ENCODE measurements at places on chromosomes 4 and X. TPM values are rescaled to one million over a fixed set of nuclear protein-coding genes. Genes with fewer than 3 reads are reported as not detected.

DNA sequence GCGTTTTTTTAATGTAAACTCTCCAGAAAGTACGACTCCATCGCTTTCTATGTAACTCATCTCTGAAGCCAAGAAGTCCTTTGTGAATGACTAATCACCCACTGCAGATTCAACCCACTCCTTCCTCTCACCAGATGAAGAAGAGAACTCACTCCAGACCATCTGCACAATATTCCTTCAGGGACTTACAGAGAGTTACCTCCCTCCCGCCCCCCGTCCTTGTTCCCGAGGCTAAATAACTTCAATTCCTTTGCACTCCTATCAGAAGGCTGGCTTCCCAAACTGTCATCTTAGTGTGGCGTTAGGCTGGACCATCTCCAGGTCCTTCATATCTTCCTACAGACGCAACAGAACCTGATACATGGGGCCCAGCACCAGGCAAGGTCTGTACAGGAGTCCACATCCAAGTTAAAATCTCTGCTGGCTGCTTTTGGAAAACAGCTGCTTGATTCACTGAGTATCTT lies 82.4 kb downstream of the AFAP1 start:
- no peak for DNase-seq

GRCh38 chr4:8437281-8437680 lies 3.2 kb downstream of the ACOX3 start:
- DNase-seq = no peak

- no peak for DNase-seq
Measured at GRCh38 chr4:104330125-104330905, 164.4 kb downstream of the CXXC4 start.

DNA sequence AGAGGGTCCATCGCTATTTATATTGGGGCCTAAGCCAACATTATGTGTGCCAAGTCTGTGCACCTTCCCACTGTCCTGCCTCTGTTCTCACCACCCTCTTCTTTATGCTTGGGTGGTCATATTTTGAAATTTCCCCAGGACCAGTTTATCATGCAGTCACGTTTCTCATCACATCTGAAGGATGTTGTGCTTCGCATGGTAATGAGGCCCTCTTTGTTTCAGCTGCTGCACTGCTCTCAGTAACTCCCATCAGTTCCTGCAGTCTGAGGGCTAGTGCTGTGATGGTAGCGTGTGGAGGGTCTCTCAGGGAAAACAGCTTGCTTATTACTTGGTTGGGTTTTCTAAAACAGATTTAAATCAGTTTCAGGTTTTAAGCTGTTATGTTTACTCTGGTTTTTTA lies 288.0 kb downstream of the AFF2 start:
- no peak for DNase-seq

GRCh38 chr4:79831119-79831528 lies 241.9 kb downstream of the ANTXR2 start:
- DNase-seq = no peak

DNA sequence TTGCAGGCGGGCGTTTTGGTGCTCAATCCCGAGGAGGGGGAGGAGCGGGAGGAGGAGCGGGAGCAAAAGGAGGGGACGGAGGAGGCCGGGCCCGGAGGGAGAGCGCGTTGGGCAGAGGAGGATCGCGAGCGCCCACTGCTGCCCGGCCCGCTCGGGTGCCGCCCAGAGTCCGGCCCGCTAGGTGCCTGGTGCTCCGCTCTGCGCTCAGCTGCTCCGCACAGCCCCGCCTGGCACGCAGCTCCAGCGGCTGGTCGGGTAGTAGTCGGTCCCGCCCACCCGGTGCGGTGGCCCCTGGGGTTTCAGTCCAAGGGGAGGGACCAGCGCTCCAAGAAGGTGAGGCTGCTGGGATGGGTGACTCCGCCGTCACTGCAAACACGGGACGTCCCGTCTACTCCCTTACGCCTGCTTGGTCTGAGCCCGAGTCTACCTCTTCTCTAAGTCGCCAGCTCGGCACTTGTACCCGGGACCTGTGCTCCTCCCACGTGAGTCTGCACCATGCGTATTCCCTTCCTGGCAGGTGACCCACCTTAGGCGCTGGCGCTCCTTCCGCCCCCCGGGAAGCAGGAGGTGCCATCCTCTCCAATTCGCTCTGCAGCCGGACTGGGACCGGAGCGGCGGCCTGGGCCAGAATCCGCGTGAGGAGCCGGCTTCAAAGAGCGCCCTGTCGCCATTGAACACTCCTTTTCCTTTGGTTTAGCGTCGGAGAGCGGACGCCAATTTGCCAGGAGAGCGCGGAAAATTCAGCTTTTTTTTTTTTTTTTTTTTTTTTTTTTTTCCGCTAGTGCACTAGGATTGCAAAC lies 405 bp upstream of the HS3ST1 start:
- peak; percentile 5 for DNase-seq

GRCh38 chr4:157221895-157222770 lies 1.6 kb downstream of the GRIA2 start:
- no peak for DNase-seq

GRCh38 chr4:146916479-146917076 lies 29.1 kb downstream of the TTC29 start:
- no peak for DNase-seq

GRCh38 chr4:83809581-83809980 lies 273.7 kb downstream of the GPAT3 start:
- DNase-seq = no peak

GRCh38 chr4:81449015-81449414 lies 22.7 kb downstream of the RASGEF1B start:
- no peak for DNase-seq

DNA sequence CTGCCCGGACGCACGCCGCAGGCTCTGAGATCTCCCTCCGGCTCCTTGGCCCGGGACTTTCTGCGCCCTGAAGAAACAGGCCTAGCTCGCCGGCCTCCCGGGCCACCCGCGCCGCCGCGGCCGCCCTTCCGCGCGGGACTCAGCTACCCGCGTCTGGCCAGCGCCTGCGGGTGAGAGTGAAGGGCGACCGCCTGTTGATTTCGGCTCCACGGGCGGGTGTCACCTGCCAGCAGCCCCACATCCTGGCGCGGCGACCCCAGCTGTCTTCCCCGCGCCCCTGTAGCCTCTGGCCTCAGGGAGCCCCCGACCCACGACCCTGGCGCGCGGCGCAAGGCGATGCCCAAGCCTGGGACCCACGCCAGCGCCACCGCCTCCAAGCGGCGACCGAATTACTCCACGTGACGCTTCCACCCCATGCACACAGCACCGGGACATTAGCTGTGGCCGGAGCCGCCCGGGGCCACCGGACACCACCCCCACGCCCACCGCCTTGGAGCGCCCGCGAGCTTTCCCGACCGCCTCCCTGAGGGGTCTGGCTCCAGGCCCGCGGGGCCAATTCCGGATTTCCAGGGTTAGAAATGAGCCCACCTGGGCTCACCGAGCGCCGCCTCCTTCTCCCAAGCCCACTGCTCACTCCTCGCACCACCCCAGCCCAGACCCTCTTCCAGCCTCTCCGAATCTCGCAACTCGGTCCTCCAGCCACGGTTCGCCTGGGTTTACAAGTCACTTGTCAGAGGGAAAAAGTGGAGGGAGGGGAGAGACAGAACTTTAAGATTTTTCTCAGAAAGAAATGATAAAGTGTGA lies 10.2 kb downstream of the ARX start:
- no peak for DNase-seq

DNA sequence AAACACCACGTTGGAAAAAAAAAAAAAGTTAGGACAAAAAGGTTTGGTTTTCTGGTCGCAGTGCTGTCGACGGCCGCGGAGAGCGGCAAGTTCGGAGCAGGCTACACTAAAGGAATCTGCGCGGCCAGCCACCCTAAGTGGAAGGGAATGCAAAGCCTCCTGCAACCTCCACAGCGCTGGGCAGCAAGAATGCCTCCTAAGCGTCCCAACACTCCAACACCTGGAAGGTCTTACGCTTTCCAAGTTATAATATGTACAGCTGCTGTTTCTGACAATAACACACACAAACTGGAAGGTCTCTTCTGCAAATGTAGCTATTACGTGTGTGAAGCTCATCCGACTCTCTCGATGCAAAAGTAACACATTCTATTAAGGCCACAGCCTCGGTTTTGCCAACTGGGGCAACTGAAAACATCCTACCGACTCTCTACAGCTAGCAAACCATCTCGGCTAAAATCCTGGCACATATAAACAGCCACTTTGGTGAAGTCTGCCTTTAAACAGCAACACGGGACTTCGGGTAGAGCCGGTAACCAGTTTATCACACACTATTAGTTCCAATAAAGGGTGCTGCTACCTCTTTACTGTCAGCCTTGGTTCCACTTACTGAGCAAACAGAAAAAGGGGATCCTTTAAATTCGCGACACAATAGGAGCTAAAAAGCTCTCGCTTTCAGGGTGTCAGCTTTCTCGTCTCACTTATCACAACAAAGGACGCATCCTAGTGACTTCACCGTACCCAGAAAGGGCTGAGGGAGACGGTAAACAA lies 895 bp downstream of the SMIM14 start:
- DNase-seq = no peak

DNA sequence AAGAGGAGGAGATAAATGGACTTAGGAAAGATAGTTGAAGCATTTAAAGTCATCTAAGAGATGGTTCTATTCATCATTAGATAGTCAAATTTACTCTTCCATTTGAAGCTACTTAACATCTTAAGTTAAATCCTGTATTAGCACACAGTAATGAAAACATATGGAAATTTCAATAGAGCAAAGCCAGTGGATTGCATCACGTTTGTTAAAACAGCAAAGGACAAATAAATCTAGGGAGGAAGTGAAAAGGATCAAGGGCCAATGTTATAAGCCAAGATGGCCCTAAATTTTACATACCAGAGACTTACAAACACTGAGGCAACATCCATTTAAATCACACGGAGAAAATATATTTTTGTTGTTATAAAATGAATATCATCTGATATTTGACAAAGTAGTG lies 602.8 kb downstream of the INPP4B start:
- no peak for DNase-seq

DNA sequence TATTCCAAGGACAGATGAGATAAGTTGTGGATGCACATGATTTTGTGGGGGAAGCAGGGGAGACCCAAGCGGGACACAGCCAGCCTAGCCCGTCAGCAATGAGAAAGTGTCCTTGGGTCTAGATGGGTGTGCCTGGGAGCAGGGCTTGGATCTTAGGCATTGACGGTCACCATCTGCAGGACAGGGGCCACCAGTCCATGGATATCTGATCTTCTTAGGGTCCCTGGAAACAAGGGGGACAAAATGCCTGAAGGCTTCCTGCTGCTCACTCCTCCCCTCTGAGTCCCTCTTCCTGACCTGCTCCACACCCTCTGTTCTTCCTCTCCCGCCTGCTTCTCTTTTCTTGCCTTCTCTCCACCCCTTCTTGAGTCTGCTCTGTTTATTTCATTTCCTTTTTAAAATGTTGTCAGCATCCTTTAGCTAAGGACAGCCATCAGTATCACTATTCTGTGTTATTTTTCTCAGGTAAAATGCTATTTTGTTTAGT lies 298.4 kb downstream of the RAPGEF2 start:
- DNase-seq = no peak

- no peak for DNase-seq
Measured at GRCh38 chr4:169269916-169270809, 593 bp downstream of the SH3RF1 start.

DNA sequence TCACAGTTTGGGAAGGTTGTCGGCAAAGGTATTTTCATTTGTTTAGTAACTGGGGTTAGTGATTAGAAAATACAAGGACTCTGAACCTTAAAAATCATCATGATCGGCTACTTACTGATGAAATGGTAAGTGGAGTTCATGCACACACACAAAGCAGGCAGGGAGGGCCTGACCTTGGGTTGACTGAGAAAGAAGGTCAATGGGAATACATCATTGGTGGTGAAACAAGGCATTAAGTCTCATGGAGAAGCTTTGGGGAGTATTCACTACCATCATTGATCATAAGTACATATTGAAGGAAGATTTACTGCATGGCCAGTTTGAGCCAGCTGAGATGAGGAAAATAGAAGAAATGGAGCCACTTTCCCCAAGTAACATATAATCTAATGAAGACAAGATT lies 74.4 kb downstream of the LUZP4 start:
- DNase-seq = no peak

DNA sequence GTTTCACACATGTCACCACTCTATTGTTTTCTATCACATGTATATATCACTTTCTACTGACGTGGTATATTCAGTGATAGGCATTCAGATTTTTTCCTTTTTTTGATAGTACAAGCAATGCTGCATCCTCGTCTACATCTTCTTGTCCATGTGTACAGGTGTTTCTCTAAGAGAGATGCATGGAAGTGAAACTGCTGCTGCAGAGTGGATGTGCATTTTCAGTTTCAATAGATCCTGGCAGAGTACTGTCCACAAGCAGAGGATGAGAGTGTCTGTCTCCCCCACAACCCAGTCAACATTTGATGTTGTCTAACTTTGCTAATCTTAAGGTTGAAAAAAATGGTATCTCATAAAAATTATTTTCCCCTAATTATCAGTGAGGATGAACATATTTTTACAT lies 194.0 kb upstream of the CASK start:
- DNase-seq = no peak

DNA sequence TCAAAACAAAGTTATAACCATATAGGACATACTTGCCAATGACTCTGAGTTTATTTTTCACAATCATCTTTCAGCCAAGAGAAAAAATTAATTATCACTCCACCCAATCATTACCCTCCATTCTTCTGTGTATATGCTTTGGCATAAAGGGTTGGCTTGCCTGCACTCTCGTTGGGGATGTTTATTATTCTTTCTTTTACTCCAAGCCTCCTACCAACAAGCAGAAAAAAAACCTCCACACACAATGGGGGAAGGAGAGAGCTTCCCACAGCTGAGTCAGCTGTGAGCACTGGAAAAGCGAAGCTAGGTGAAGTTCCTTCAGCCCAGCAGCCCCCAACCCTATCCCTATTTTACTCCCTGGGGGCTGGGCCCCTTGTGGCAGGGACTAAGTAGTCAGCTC lies 1.5 kb downstream of the OPHN1 start:
- no peak for DNase-seq

DNA sequence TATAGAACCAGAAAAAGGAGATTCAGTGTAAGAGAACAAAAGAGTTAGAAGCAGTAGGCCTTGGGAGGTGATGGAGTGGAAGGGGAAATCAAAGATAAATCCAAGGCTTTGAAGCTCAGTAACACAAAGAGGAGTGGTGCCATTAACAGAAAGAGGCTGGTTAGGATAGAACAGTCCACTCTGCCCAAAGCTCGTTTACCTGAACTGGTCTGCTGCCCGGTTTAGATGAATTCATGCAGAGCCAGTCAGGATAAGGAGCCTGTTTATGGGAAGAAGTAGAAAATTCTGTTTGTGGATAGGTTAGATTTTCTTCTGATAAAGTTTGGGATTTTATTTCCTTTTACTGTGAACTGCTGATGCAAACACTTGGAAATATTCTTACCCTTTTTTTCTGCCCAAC lies 80.6 kb downstream of the HMGB2 start:
- DNase-seq = no peak

- no peak for DNase-seq
Measured at GRCh38 chr4:89158884-89159503, 47.7 kb downstream of the TIGD2 start.

GRCh38 chr4:77510367-77510766 lies 95.3 kb upstream of the CXCL13 start:
- no peak for DNase-seq

GRCh38 chrX:153444333-153445011 lies 1.4 kb downstream of the TREX2 start:
- DNase-seq = no peak

SH3D19 gene
- total RNA-seq = not detected

DIPK2B gene
- not detected for total RNA-seq

TLL1 gene
- total RNA-seq = not detected

TEX11 gene
- not detected for total RNA-seq

ADH7 gene
- not detected for total RNA-seq

TIGD4 gene
- 0.40 TPM for total RNA-seq

MEPE gene
- not detected for total RNA-seq

Measured in T-helper 17 cell (primary cell).